ENCODE measurements at places on chromosomes 4 and X. TPM values are rescaled to one million over a fixed set of nuclear protein-coding genes. Genes with fewer than 3 reads are reported as not detected.
A peak's percentile ranks its signal among the peaks of the same experiment; 100 is the strongest.

DNA sequence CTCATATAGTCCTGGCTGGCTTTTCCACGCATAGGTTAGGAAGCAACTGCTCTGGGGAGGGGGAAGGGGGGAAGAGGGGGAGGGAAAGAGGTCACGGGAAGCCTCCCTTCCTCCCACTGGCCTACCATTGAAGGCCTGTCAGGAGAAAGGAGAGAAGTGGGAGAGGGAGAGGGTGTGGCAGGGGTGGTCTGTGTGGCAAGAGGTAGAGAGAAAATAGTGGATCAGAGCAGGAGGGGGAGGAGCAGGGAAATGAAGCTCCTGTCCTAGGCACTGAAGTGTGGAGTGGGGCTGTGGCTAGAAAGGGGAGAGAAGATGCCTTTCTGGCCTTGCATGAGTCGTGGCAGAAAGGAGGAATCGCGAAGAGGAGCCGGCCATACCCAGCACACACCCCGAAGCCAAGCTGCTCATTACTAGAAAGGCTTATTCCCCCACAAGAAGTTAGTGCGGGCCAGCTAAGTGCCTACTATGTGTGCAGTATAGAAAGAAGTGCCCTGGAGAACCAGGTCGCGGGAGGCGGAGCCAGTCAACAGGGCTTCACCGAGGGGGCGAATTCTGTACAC is 1.1 kb upstream of the TMEM164 start:
- no peak for DNase-seq

- DNase-seq = no peak
These were observed 5.6 kb upstream of the ADD1 start for GRCh38 chr4:2837904-2838496.

- DNase-seq = no peak
These were observed 75.6 kb upstream of the GRXCR1 start for GRCh38 chr4:42816880-42817400.

GRCh38 chrX:45557387-45557786 is 356.7 kb upstream of the DIPK2B start:
- DNase-seq = no peak

DNA sequence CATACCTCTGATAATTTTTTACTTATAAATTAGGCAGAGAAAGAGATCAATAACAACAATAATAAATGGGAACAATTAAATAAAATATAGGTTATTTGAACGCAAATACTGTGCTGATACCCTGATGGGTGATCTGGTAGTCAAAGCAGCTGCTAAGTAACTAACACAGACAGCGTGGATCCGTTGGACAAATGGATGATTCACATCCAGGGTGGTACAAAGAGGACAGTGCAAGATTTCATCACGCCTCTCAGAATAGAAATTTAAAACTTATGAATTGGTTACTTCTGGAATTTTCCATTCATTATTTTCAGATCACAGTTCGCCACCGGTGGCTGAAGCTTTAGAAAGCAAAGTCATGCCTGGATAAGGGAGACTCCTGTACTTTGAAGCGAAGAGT is 1066.0 kb upstream of the ADGRL3 start:
- no peak for DNase-seq

- DNase-seq = no peak
These were observed 118.1 kb downstream of the SORCS2 start for GRCh38 chr4:7310451-7310850.

DNA sequence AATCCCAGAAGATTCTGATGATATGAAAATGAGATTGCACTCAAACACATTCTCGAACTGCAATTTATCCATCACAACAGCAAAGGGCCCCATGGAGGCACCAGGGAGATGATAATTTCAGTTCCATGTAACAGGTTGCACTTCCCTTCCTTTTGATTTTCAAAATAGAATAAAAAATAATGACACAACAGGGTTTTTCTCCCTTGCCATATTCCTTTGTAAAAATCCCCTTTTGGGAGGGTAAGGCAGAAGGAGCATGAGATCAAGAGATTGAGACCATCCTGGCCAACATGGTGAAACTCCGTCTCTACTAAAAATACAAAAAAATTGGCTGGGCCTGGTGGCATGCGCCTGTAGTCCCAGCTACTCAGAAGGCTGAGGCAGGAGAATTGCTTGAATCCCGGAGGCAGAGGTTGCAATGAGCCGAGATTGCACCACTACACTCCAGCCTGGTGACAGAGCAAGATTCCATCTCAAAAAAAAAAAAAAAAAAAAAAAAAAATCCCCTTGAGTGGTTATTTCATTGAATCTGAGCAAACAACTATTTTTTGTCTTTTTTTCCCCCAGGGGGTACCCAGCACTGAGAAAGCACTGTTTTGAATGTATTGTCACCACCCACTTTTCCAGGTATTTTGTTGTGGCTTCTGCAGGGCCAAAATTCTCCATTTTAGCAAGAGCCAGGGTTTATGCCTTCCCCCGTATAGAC is 26.7 kb downstream of the TBC1D9 start:
- no peak for DNase-seq

DNA sequence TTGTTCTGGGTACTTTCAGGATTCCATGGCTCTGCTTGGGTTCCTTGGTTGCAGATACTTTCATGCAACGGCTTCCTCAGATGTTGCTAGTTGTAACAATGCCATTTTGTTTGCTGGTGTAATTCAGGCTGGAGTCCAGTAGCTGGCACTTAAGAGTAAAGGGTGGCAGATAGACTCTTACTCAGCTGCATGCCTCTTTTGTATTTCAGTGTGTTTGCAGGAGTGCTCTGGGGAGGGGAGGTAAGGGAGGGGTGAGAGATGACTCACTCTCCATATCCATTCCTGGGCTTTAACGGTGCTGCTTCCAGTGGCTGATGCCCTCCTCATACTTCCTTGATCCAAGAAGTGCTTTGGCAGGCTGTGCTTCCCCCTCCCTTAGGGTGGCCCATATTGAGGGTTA is 155.2 kb downstream of the ZNF330 start:
- DNase-seq = no peak

- no peak for DNase-seq
These were observed 90.3 kb downstream of the ANTXR2 start for GRCh38 chr4:79982601-79983322.

- no peak for DNase-seq
These were observed 633.6 kb downstream of the SPRY1 start for GRCh38 chr4:124030147-124030546.

DNA sequence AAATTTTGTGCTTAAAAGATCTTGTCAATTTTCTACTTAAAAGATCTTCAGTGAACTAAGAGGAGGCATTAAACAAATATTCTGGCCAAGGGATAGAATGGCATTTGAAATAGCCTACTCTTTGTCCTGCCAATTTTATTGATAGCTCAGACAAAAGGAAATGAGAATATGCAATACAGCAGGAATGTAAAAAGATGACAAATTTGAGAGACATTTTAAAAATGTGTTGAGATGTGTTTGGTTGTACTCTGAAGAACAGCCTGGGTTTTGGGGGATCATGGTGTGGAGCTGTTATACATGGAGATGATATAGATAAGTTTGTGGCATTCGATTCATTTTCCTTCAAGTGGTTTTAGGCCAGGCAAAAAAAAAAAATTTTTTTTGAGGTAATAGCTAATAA is 11.6 kb upstream of the MAD2L1 start:
- DNase-seq = no peak

- no peak for DNase-seq
These were observed 117.6 kb upstream of the RASGEF1B start for GRCh38 chr4:81589262-81589661.

- DNase-seq = no peak
These were observed 59.4 kb upstream of the TLL1 start for GRCh38 chr4:165813606-165814005.

DNA sequence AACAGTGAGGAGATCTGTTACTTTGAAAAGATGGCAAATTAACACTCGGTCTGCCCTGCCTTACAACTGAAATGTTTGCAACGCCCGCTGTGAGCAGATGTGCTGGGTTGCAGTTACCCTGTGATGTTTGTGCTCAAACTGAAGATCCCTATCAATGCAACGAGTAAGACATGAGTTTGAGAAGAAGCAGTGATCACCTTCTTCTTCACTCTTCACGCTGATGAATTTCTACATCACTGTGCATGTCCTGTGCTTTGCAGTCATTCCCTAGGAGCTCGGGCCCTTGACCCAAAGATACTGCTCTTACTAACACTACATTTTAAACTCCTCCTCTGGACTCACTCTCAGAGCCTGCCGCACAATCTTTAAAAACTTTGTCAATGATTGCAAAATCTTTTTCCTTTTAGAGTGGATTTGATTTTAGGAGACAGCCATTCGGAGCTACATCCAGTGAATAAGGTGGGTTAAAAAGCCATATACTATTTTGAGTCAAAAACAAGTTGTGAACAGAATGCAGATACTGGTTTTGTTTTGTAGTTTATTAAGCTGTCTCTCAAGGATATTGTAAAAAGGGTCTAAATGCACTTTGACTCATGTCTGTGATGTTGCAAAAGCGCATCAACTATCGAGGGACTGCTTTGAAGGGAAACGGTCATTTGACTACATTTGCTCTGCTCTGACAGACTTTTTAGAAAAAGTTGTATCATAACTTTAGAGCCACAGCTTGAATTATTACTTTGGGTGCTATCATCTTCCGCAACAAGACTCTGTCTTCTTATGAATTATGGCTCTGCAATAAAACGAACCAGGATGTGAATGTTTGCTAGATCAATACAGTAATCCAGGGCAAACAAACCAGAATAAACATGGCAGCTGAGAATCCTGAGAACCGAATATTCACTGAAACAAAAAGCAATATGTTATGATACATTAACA is 5.7 kb upstream of the RHOH start:
- DNase-seq = peak; percentile 58

DNA sequence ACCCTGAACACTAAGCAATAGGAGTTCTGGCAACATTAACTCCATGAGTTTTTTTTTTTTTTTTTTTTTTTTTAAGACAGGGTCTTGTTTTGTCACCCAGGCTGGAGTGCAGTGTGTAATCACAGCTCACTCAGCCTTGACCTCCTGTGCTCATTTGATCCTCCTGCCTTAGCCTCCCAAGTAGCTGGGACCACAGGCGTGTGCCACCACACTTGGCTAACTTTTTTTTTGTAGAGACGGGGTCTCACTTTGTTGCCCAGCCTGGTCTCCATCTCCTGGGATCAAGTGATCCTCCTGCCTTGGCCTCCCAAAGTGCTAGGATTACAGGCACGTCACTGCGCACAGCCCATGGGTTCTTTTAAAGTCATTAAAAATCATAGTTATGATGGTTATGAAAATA is 5.1 kb downstream of the RHOH start:
- DNase-seq = no peak

DNA sequence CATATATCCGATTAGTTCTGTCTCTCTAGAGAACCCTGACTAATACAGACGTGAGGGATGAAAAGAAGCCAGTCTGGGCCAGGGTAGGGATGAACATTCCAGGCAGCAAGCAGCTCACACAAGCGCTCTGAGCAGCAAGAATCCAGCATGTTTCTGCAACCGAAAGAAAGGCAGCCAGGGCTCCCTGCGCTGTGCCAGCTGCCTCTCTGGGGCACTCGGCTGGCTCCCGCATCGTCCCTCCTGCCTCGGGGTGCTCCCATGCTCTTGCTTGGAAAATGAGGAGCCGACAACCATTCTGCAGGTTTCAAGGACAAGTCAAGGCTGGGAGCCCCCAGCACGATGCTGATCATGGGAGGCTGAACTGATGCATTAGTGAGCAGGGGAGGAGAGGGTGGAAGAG is 7.0 kb downstream of the JAKMIP1 start:
- no peak for DNase-seq

DNA sequence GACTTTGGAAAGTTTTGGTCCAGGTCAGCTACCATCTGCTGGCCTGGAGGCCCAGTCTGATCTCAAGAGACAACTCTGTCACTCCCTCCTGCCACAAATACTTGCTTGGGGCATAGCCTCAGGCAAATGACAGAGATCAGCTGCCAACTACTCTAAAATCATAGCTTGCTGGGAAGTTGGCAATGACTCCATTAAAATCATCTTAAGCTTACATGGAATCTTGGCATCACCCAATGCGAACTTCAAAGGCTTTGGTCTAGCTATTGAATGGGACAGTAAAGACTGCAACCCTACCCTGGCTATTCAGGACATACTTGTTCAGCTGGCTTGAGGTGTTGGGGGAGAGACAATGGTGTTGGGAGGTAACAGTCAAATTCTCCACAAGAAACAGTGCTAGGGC is 7.0 kb upstream of the USO1 start:
- DNase-seq = no peak

GRCh38 chrX:3627594-3627993 is 85.9 kb downstream of the PRKX start:
- no peak for DNase-seq

GRCh38 chr4:22910200-22910599 is 217.5 kb downstream of the GBA3 start:
- no peak for DNase-seq

Gene HSPA4L
- 8.8 TPM for total RNA-seq

Gene SMS
- total RNA-seq = 116 TPM

Gene STOX2
- 14.9 TPM for total RNA-seq

Gene REELD1
- total RNA-seq = 1.1 TPM

Gene RAB9B
- 4.5 TPM for total RNA-seq

Gene FAM184B
- total RNA-seq = 0.09 TPM

Gene MAMLD1
- 2.2 TPM for total RNA-seq

Gene XAGE1A
- 29.7 TPM for total RNA-seq

Gene HEPH
- 26.4 TPM for total RNA-seq
